ENCODE measurements at places on chromosomes 16 and 17.
A peak's percentile ranks its signal among the peaks of the same experiment; 100 is the strongest.

GRCh38 chr17:67041941-67042899, 2.1 kb upstream of the CACNG1 start:
- DNase-seq = no peak

DNA sequence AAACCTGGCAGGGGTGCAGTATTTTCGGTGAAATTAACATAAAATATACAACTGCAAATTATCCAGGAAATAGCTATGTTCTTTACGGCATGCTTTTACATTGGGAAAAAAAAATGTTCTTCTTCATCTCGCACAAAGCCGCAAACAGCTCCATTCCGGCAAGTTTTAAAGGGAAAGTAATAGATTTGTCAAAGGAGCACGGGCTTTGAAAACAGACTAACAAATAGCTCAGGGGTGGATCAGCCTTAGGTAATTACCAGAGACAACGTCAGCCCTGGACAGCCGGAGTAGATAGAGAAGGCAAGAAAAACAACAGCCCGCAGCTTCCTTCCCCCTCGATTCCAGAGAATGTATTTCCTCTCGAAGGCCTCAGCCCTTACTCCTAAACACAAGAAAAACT, 222.5 kb downstream of the C16orf78 start:
- no peak for DNase-seq

- peak; percentile 38 for DNase-seq
These were observed 7.8 kb downstream of the NACA2 start for GRCh38 chr17:61583242-61583641.

GRCh38 chr16:81665588-81665987, 113.5 kb upstream of the PLCG2 start:
- no peak for DNase-seq

GRCh38 chr17:34850023-34850422, 111.2 kb downstream of the CCT6B start:
- DNase-seq = no peak

GRCh38 chr16:59295993-59296736, 562.0 kb upstream of the GOT2 start:
- no peak for DNase-seq

- no peak for DNase-seq
These were observed 503.4 kb upstream of the CDH8 start for GRCh38 chr16:62539657-62540056.

DNA sequence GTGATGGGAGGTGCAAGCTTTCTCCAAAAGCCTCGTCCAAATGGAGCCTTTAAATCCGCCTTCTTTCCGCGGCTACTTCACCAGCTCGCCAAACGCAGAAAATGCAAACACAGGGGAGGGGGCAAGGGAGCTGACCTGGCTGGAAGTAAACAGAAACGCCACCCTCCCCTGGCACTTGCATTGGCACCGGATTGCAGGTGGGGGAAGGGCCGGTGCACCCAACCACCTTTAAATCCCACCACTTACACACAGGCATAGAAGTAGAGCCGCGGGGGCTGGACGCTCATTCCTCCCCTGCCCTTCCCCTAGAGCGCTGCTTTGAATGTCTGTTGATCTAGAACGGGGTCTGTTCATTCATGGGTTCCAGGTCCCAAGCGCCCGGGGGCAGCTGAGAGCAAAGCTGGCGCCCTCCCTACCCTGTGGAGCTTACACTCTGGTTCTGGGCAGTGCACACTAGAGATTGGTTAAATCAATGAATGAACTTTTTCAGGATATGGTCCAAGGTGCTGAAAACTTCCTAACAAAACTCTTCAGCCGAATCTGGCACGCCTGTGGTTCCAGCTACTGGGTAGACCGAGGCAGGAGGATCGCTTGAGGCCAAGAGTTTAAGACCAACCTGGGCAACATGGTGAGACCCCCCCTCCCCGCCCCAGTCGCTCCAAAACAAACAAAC, 920 bp upstream of the ZCCHC14 start:
- no peak for DNase-seq

- DNase-seq = no peak
These were observed 340.7 kb downstream of the CDH13 start for GRCh38 chr16:82967424-82967823.

DNA sequence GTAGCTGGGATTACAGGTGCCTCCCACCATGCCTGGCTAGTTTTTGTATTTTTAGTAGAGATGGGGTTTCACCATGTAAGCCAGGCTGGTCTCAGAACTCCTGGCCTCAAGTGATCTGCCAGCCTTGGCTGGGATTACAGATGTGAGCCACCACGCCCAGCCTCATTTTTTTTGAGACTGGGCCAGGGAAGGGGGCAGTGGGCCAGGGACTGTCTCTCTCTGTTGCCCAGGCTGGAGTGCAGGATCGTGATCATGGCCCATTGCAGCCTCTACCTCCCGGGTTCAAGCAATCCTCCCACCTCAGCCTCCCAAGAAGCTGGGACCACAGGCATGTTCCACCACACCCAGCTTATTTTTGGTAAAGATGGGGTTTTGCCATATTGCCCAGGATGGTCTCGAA, 16.0 kb downstream of the RSL1D1 start:
- no peak for DNase-seq

DNA sequence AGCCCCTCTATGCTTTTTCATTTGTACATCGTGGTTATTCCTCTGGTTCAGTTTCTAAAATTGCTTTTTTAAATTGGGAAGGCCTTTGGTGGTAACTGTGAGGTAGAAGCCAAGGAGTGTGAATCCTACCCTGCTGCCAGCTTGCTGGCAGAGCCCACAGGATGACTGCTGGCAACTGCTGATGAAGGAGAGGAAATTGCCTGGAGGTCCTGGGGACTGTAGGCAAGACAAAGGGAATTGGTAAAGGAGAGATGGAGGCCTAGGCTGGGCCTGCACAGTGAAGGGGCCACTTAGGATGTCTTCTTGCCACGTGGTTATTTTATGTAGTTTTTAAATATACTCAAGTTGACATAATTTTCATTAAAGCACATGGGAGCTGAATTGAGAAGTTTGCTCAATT, 15.8 kb downstream of the C17orf58 start:
- DNase-seq = no peak

GRCh38 chr16:2469399-2470233, 1.5 kb upstream of the NTN3 start:
- no peak for DNase-seq

- no peak for DNase-seq
These were observed 3.6 kb downstream of the PECAM1 start for GRCh38 chr17:64387145-64387473.
